ENCODE measurements at places on chromosomes 12 and 14.

- DNase-seq: no peak
Observed at GRCh38 chr12:40980427-40980961, 207.6 kb upstream of the PDZRN4 start.

DNA sequence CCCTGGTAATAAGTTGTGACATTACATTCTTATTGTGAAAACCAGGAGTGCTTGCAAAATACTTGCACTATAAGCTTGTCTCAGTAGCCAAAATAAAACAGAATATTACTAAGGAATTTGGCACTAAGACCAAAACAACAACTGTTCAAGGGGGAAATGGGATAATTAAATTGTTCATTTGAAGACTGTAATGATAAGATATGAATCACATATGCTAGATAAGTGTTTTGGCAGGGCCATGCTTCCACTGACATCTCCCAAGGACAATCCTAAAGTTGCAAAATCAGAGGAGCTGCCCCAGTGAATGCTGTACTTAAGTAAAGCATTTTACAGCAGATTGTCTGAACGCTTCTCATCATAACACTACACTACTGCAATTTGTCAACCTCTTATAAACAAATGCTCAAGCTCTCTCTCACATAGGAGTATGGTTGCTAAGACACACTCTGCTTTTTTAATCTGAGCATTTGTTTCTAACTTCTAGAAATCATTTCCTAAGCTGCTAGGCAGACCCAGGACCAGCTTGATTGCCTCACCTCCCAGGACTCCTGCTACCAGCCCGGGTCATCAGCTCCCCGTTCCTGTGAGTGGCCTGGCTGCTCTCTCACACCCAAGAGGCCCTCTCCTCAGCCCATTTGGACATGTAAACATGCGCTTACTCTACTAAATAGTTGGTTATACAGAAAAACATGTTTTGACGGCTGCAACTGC, 191.5 kb downstream of the PAX9 start:
- no peak for DNase-seq

DNA sequence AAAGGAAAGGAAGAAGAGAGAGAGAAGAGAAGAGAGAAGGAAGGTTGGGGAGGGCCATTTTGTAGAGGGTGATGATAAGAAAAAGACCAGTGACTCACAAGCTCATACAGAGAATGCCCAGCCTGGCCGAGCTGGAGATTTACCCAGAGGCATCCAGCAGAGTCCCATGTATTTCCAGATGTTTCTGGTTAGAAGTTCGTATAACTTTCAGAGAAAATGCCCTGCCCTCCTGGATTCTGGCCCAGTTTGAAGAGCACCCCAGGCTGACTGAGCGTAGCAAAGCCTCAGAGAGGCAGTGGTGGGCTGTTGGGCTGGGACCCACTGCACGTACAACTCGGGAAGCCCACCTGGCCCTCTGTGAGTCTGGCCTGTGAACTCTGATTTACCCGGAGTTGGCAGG, 221.8 kb downstream of the SLC41A2 start:
- DNase-seq: peak; percentile 63

GRCh38 chr12:118332511-118332910, 40.2 kb downstream of the TAOK3 start:
- no peak for DNase-seq

- no peak for DNase-seq
Observed at GRCh38 chr14:75258079-75258802, 20.4 kb upstream of the FOS start.
